ENCODE measurements at places on chromosomes 1 and 21.

GRCh38 chr21:29347274-29347681 is 48.6 kb downstream of the BACH1 start:
- peak; percentile 80 for DNase-seq

DNA sequence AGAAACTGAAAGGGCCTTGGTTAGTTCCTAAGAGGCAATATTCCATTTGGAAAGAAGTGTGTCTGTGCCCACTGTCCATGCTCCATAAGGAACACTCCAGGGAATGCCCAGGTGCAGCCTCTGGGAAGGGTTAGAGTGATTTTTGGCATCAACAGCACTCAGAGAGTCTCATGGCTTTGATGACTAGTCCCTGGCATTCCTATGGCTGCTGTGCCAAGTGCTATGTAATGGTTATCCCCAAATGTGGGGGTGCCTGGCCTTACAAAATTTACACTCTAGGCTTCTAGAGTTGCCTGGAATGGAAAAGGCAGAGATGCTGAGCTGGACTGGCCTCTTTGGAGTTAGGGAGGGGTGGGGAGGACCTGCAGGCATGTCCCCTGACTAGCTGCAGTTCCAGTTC is 75.0 kb upstream of the BCAR3 start:
- no peak for DNase-seq

- no peak for DNase-seq
Observed at GRCh38 chr1:171676823-171677222, 24.3 kb upstream of the MYOC start.

GRCh38 chr1:112826217-112826944 is 111.2 kb upstream of the PPM1J start:
- no peak for DNase-seq

GRCh38 chr1:28507247-28507645 is 1.4 kb downstream of the RCC1 start:
- no peak for DNase-seq

- no peak for DNase-seq
Observed at GRCh38 chr1:160637821-160638539, 8.9 kb downstream of the SLAMF1 start.

DNA sequence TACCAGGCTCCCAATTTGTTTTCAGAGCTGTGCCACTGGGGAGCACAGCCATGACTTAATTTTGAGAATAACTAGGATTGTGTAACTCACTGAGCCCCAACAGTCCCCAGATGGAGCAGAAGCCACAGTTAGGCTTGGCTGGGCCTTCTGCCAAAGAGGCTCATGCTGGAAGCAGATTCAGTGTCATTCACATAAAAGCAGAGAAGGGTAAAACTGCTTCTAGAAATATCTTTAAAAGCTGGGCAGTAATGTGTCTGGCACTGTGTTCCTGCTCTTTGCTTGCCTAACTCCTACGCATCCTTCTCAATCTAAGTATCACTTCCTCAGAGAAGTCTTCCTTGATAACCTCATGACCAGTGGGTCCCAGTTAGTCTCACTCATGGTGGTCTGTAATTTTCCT is 20.3 kb downstream of the STK40 start:
- peak; percentile 78 for DNase-seq

DNA sequence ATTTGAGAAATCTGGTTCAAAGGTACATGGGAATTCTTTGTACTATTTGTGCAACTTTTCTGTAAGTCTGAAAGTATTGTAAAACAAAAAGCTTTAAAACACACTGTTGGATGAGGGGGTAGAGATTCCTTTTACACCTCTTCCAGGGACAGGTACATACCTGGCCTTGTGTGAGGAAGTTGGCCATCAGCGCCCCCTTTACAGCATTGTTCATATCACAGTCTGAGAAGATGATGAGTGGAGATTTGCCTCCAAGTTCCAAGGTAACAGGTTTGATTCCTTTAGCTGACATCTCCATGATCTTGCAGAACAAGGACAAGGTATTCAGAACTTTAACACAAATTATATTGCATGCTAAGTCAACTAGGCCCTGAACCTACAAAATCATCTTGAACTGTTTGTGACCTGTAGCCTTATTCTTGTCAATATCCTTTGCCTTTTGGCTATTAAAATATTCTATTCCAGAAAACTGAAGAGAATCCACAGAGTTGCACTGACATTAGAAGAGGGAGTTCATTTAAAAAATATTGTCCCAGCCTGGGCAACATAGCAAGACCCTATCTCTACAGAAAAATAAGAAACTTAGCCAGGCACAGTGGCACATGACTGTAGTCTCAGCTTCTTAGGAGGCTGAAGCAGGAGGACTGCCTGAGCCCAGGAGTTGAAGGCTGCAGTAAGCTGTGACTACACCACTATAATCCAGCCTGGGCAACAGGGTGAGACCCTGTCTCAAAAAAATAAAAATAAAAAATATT is 18.9 kb downstream of the ALDH9A1 start:
- DNase-seq: no peak

DNA sequence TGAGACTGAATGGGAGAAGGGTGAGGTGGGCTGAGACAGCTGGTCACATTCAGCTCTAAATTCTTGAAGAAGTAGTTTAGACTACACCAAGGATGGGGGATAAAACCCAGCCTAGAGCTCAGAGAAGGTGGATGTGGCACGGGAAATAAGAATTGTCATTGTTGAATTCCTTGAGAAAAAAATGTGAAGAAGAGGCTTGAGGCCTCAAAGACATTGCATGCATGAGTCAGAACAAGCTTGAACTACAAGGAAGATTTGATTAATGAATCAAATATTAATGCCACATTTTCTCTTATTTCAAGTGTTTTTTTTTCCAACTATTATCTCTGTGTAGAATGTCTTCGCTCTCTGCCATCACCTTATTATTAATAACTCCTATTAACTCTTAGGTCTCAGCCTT is 58.9 kb downstream of the MAP3K7CL start:
- no peak for DNase-seq

GRCh38 chr1:235424092-235424491 is 56.9 kb downstream of the TBCE start:
- DNase-seq: no peak

- DNase-seq: no peak
Observed at GRCh38 chr21:33836408-33836807, 79.2 kb downstream of the ATP5PO start.

DNA sequence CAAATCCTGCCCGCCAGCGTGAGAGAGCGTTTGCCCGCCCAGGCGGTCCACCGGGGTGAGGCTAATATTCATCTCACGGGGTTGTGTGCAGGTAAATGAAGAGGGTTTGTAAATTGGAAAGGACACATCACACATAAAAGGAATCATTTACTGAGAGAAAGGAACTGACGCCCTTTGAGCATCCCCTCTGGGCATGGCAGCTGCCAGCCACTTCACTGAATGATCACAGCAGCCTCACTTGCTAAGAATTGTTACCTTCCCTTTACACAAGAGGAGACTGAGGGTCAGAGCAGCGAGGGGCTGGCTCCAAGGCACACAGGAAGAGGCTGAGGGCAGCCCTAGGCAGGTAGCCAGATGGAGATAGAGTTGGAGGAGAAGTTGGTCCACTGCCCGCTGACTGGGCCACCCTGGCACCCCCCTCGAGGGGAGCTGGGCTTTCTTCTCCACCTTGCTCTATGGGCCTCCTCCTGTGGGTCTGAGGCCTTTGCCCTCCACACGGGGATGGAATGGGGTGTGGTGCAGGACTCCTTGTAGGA is 96.0 kb downstream of the FOXD2 start:
- no peak for DNase-seq

DNA sequence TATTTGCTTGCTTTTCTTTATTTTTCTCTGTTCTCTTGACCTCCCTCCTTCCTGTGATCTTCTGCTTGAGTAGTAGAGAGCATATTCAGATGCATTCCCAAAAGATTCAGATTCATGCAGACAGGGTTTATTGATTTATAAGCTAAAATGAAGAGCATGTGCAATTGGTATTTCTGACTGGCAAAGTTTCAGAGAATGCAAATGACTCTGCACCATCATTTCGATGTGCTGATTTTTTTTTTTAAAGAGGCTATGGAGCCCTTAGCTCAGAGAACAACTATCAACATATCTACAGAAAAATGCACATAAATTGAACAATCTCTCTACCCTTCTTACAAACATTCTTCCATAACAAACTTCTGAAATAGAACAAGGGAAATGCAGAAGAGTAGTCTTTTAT is 312.0 kb downstream of the VAV3 start:
- DNase-seq: no peak

DNA sequence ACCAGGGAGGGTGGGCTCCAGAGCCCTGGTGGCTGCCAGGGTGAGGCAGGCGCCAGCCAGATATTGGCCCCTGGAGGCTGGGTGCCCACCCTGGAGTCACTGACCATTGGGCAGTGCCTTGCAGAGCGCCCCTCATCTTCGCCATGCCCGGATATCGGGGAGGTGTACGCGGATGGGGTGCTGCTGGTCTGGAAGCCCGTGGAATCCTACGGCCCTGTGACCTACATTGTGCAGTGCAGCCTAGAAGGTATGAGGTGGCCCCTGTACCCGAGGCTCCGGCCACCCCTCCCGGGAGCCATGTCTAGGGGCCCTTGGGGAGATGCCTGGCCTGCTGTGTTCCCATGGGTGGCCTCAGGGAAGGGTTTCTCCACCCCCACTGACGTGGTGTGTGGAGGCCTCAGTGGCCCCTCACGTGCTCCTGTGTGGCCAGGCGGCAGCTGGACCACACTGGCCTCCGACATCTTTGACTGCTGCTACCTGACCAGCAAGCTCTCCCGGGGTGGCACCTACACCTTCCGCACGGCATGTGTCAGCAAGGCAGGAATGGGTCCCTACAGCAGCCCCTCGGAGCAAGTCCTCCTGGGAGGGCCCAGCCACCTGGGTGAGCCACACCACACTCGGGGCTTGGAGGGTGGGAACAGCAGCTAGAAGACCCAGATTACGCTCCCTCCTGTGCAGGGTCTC is 30.9 kb downstream of the TRIM11 start:
- no peak for DNase-seq

- DNase-seq: no peak
Observed at GRCh38 chr1:61645476-61645875, 79.5 kb downstream of the TM2D1 start.

DNA sequence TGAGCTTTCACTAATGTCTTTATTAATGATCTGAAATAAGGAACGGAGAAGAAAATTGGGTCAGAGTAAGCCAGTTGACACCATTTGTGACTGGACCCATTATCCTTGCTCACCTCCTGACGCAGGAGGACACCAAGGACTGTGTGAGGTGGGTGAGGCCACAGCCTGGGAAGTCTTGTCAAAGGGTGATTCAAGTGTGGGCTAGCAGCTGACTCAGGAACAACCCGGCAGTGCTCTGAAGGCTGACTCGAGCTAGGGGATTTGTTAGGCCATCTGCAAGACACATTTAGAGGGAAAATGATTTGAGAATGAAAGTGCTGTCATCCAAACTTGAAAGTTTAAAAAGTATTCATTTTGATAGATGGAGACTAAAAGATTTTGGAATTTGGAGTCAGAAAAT is 21.2 kb downstream of the PRRX1 start:
- DNase-seq: no peak

DNA sequence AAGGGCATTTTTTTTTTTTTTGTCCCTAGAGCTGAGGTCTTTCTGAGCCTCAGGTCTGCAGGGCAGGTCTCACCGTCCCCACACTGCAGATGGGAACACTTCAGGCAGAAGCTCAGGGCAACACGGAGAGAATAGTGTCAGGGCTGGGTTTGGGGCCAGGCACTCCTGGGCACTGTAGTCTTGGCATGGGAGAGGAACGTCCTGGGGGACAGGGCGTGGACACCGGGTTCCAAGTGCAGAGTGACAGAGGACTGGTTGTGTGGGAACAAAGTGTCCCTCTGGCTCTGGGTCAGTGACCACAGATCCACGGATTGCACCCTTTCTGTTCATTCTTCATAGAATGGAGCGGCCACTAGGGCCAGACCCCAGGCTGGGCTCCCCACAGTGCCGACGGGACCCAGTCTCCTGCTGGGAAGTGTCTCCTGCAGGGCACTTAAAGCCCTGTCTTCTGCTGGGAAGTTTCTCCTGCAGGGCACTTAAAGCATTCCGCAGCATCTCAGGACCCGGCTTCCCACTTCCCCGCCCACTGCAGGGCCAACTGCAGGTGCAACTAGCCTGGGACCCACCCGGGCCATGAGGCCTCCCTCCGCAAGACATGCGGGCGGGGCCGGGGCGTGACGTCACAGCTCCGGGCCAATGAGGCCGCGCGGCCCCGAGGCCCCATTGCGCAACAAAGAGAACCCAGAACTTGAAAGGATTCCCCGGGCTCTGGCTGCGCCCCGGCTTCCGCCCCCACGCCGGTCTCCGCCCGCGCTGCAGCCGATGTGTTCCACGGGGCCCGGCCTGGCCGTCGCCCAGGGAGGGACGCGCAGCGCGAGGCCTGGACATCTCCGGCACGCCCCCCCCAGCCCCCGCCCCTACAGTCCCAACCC is 1.2 kb downstream of the GPR153 start:
- DNase-seq: peak; percentile 92

DNA sequence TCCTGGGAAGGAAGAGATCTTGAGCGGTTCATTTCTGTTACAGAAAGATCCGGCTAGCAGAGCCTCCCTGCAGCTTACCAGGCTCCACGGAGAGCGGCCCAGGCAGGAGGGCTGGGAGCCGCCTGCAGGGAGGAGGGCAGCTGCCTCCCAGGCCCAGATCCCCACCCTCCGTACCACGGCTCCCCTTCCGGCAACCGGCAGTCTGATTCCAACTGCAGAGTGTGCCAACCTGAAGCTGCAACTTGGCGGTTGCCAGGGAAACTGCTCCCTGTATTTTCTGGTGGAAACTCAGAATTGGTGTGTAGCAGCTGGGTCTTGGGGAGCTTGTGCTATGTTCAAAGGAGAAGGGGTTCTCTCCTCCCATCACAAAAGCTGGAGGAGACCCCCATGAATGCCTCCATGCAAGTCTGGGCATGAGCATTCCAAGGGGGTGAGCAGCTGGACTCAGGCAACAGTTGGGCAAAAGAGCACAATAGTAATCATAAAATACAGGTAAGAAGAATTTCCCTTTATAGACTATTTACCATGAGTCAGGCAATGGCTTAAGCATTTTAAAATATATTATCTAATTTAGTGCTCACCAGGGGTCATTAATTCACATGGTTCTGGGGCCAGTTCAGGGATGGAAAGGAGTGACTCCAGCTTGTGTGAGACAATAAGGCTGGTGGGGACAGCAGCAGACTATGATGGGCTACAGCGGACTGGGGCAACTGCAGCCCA is 46.1 kb upstream of the KAZN start:
- no peak for DNase-seq

- DNase-seq: no peak
Observed at GRCh38 chr1:223727541-223727940, 15.2 kb downstream of the CAPN2 start.

DNA sequence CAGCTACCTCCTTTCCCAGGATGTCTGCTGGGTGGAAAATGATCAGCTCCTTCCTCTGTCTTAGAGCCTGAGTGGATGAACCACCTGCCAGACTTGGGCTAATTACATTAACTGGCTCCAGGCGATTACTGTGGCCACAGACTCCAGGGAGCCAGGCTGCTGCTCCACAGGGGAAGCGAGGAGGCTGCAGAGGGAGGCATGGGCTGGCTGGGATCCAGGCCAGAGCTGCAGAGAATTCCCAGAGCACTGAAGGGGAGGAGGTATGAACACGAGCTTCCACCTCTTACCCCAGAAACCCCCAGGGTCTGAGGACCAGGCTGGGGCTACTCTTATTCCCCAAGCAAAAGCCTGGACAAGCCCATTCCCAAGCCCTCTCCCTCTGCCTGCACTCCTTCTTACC is 136.0 kb upstream of the KLHDC7A start:
- DNase-seq: no peak

Data from suppressor macrophage treated with lipopolysaccharide for 1 hour (primary cell).